HEK293T (cell line): ENCODE measurements at places on chromosomes 3 and 15.

DNA sequence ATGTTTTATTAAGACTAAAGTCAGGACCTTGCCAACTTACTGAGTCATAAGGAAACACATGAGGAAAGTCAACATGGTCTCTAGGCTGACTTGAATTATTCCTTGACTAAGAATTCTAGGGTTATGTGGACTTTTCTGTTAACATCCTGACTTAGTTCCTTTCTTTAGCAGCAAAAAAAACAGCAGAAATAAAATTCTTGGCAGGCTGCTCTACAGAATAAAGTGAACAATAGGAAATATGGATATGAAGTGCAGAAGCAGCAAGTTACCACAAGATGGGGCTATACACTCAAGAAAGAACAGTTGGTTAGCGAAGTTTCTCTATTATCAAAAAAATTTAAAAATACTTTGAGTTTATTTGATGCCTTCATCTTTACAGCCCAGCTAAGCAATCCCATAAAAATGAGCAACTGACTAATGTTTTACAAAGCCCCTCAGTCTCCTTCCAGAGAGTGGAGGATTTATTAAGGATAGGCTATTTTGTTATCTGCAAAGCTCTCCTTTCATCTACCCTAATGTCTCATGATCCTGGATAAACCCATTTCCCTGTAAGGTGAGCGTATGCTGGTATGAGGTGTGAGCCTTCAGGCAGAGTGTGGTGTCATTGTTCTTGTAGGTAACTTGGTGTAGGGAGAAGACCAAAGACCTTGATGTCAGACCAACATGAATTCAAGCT lies 23.1 kb upstream of the MCCC1 start:
- DNase-seq: peak; percentile 26

- no peak for DNase-seq
Measured at GRCh38 chr3:98021830-98022560, 13.1 kb downstream of the GABRR3 start.

- DNase-seq: no peak
Measured at GRCh38 chr3:183884097-183884426, 618 bp downstream of the PARL start.

GRCh38 chr3:119582178-119582577 lies 2.9 kb downstream of the ADPRH start:
- DNase-seq: no peak

- no peak for DNase-seq
Measured at GRCh38 chr3:189927975-189928895, 192.5 kb downstream of the P3H2 start.

DNA sequence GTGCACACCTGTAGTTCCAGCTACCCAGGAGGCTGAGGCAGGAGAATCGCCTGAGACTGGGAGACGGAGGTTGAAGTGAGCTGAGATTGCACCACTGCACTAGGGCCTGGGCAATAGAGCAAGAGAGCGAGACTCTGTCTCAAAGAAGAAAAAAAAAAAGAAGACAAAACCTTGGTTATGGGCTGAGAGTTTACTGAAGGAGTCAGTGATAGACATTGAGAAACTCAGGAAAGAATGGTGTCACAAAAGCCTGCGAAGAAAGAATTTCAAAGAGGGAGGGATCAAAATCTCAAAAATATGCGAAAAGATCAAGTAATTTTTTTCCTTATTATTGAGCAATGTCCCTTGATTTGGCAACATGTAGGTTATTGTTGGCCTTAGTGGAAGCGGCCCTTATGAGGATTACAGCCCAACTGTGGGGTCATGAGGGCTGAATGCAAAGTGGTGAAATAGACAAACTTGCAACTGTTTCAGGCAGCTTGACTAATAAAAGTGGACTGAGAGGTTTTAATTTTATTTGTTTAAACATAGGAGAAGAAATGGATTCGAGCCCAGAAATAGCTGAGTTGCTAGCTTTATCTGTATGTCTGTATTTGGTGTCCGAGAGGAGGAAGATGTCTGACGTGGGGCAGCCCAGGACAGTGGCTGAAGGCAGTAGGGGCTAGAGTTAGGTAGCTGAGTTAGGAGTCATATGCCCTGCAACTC lies 18.8 kb upstream of the CELF6 start:
- no peak for DNase-seq

DNA sequence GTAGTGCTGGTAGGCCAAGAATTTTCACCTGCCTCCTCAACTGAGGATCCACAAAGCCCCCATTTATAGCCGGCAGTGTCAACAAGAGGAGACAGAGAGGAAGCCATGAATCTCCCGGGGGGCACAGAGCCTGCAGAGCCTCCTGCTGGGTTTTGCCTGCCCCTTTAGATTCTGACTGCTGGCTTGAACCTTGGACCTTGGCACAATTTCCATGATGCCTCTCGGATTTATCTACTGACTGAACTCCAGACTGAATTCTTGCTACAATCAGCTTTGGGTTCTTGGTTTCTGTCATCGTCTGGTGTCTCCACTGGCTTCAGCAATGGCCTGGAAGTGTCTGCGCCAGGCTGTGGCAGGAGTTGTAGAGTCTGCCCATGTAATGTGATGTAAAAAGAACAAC lies 80.7 kb downstream of the GPR156 start:
- DNase-seq: no peak

DNA sequence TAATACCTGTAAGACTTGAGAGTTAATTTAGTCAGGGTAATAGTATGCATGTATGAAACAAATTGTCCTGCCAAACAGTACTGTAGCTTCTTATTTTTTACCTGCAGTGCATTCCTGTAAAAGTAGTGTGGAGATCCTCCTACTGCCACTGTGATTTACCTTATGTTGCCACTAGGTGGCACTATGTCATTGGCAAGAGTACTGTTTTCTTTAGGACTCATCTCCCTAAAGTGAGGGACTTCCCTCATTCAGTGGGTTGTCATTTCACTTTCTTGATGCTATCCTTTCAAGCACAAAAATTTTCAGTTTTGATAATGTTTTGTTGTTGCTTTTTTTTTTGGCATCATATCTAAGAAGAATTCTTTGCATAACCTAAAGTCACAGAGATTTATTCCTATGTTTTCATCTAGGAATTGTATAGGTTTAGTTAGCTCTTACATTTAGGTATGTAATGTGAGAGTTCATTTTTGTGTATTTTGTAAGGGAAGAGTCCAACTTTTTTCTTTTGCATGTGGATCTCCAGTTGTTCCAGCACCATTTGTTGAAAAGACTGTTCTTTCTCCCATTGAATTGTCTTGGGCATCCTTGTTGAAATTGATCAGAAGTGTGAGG lies 105.7 kb downstream of the AKAP13 start:
- peak; percentile 73 for DNase-seq

DNA sequence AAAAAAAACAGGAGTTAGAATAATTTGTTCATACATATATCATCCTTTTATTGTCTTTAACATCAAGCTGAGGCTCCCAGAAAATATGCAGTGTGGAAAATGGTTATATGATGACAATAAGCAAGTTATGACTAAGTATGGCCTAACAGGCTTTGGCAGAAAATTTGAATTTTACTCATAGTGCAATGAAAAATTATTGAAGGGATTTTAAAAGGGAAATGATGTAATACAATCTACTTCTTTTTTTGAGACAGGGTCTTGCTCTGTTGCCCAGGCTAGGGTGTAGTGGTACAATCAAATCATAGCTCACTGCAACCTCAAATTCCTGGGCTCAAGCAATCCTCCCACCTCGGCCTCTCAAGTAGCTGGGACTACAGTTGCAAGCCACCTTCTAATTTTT lies 78.7 kb downstream of the FAIM start:
- no peak for DNase-seq

DNA sequence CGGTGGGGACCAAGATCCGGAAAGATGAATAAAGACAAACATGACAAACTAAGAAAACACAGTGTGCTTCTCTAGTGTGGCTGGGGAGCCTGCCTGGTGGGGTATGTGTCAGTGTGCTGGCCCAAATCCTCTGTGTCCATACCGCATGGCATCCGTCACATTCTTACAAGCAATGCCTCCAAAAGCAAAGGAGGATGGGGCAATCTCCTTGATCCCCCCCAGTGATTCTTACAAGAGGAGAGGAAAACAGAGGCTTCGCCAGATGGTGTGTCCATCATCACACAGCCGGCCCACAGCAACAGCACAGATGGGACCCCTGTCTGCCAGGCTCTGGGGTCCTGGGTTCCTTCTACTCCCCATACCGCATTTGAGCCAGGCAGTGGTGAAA lies 558 bp upstream of the IL17RC start:
- no peak for DNase-seq

DNA sequence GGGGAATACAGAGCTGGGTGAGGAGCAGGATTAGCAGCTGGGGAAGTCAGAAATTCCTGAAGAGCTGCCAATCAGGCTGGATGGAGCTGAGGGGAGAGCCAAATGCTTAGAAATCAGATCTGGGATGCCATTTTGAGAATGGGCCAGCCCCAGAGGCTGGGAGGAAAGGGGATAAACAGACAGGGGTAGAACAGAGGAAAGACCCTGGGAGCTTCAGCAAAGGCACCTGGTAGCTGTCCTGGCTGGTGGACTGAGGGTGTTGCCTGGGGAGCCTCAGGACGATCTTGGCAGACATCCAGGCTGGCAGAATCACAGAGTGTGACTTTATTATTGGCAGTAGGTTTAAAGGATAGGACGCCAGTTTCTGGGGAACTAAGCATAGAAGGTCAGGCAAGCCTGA lies 97.8 kb downstream of the SQOR start:
- no peak for DNase-seq

- DNase-seq: peak; percentile 6
Measured at GRCh38 chr15:68231102-68231818, 1.7 kb upstream of the CLN6 start.

- no peak for DNase-seq
Measured at GRCh38 chr15:40449275-40449674, 8.5 kb downstream of the BAHD1 start.

GRCh38 chr15:99923711-99924110 lies 190.5 kb upstream of the LYSMD4 start:
- no peak for DNase-seq

- no peak for DNase-seq
Measured at GRCh38 chr15:84598250-84598649, 2.6 kb upstream of the ZSCAN2 start.

DNA sequence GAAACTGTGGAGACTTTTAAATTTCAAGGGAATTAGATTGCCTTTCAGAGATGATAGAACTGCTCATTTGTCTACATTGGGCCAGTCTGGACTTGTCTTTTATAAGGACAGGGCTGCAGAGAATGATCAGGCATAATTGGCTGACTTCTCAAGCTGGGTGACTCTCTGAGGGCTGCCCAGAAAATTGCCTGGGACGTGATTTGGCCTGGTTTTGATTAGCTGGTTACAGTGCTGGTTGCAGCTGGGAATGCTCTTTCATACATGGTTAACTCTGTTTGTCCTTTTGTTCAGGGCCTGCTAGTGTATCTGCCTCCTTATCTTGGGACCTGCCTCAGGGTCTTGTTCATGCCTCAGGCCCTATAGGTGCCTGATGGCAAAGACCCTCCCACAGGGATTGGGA lies 245.6 kb downstream of the CLSTN2 start:
- DNase-seq: no peak

DNA sequence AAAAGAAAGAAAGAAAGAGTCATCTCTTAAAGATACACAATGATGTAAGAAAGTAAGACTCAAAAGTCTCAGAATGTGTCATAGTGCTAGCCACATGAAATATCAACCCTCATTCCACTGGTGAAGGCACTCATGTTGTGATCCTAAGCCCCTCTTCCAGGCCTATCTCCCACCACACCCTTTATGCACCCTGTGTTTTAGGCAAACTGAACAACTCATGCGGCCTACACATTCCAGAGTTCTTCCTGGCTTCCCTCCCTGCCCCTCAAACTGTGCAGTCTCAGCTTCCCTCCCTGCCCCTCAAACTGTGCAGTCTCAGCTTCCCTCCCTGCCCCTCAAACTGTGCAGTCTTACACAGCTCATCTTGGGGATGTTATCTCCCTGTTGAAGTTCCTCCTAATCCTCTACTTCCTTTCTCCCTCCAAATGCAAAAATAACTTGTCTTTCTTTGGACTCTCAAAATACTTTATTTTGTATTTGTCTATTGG lies 69.0 kb upstream of the FNDC3B start:
- no peak for DNase-seq

DNA sequence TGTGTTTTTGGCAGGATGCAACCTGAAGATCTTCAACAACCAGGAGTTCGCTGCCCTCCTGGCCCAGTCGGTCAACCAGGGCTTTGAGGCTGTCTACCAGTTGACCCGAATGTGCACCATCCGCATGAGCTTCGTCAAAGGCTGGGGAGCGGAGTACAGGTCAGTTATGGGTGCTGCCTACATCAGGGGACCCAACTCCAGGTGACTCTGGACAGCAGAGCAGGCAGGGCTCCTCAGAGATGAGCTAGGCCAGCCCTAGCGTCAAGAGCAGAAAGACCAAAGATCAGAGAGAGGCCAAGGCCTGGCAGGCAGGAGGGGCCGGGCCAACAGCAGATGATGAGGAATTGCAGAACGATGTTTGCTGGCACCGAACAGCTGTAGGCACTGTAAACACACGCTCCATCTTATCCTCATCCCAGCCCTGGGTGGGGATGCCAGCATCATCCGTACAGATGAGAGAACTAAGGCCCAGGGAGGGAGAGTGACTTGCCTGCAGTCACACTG lies 67.1 kb downstream of the AAGAB start:
- DNase-seq: no peak

GRCh38 chr3:71636001-71636400 lies 52.5 kb upstream of the FOXP1 start:
- no peak for DNase-seq

DNA sequence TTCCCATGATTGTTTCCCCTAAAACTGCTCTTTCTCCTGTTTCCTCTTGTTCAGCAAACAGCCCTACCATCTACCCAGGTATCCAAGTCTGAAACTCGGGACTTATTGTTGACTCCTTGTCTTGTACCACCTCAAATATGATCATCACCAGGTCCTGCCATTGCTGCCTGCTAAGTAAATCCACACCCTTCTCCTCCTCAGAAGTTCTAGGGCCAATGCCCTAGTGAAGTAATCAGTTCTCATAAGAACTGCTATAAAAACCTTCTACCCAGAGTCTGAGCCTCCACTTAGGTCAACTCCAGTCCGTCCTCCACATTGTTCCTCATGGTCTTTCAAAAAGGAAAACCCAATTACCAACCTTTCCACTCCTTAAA lies 77.0 kb upstream of the IL12A start:
- no peak for DNase-seq

GRCh38 chr15:56367156-56367555 lies 1.9 kb downstream of the TEX9 start:
- no peak for DNase-seq

- DNase-seq: no peak
Measured at GRCh38 chr3:50612234-50612882, 784 bp upstream of the CISH start.

- no peak for DNase-seq
Measured at GRCh38 chr3:168618827-168619470, 523.2 kb upstream of the GOLIM4 start.

GRCh38 chr3:18559331-18559842 lies 134.2 kb upstream of the SATB1 start:
- peak; percentile 58 for DNase-seq

GRCh38 chr15:77019521-77020331 lies 24.8 kb downstream of the PSTPIP1 start:
- DNase-seq: no peak

GRCh38 chr3:174398761-174399160 lies 460.4 kb upstream of the NAALADL2 start:
- DNase-seq: no peak

GRCh38 chr15:60589728-60590127 lies 110.8 kb upstream of the ICE2 start:
- no peak for DNase-seq

GRCh38 chr3:128910006-128910405 lies 30.6 kb downstream of the ACAD9 start:
- no peak for DNase-seq

GRCh38 chr3:158097081-158097592 lies 9.1 kb downstream of the SHOX2 start:
- no peak for DNase-seq
